Naive thymus-derived CD8-positive, alpha-beta T cell (primary cell): ENCODE measurements at places on chromosomes 6 and 20. TPM values are rescaled to one million over a fixed set of nuclear protein-coding genes. Genes with fewer than 3 reads are reported as not detected.

DNA sequence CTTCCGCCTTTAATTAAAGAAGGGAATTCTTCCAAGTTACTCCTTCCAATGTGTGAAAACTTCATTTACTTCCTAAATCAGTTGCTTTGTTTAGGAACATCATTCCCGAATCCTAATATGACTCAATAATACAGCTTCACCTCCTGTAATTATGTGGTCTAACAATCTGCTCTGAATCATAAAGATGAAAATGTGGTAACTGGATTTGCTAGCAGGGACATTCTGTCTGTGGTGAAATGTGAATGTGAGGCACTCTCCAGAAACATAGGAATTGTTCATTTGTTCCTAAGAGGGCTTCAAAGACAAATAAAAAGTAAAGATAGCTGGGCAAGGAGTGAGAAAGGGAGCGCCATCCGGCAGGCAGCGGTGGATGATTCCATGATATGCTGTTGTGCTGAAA lies 678.1 kb downstream of the KIF16B start:
- DNase-seq: no peak

The AIF1 gene
- 145 TPM for polyA plus RNA-seq

DNA sequence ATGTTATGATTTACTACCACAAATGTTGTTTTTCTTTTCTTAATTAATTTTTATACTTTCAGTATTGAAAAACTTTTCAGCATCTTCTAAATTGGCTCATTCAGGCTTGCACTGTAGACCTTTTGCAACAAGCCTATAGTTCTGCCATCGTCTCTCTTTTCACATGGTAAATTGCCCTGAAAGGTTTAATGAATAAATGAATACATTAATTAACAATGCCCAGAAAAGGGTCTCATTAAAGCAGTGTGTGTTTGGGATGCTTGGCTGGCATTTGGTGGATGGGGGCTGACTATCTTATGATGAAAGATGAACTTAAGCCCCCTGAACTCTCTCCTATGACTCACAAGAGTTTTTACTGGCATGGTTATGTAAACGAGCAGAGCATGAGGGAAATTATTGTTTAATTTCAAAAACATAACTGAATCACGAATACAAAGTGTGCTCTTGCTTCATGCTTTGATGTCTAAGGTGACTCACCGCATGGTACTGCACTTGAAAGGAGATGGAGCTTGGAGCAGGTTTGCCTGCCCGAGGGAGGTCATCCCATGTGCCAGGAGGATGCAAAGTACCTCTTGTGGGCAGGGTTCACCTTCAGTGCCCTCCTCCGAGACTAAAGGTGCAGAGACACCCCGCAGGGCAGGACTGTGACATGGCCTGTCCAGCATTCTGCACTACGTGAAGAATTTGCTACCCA lies 13.8 kb upstream of the PCK1 start:
- no peak for DNase-seq

The AKAP12 gene
- polyA plus RNA-seq: not detected

The SLC17A9 gene
- 2.0 TPM for polyA plus RNA-seq

DNA sequence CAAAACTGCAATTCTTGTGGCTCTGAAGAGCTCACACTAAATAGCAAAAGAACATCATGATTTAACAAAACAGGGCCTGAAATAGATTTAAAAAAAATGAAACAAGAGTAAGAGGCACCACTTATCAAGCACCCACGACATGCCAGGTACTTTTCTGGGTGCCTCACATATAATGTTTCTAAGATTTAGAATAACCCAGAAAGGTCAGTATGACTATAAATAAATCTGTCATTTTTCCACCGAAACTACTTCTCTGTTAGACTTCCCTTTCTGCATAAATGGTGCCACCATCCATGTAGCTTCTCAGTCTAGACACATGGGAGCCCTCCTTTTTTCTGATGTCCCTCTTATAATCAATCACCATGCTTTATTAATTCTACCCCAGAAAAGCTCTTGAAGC lies 652.4 kb upstream of the CHD6 start:
- DNase-seq: no peak

DNA sequence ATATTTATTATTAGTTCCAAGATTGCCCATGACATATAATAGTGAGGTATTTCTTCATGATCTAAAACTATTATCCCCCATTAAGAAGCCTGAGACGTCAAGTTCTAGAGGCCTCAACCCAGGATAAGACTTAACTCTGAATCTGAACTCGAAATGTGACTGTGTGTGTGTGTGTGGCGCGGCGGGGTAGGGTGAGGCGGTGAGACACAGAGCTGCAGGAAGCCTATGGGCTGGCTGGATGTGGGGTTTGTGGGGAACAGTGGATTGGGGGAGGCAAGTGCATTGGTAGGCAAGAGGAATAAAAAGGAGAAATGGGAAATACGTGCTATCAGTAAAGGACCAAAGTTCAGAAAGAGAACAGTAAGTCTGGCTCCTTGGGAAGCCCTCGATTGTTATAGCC lies 66.5 kb upstream of the RNF146 start:
- no peak for DNase-seq

DNA sequence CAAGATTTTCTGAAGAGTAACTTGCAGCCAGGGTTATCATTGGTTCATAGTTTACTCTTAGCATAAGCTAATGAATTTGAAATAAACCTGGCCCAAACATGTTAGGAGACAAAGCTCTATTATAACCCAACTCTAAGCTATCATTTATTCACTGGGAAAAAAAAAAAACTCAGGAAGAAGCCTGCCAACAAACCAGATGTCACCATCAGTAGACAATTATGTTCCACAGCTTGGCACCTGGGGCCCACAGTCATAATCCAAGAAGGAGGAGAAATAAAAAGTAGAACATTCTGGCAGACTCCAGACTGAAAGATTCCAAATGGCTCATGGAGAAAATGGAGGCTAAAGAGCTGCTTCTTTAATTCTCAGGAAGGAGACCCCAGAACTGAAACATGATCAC lies 100.0 kb upstream of the CNR1 start:
- no peak for DNase-seq

DNA sequence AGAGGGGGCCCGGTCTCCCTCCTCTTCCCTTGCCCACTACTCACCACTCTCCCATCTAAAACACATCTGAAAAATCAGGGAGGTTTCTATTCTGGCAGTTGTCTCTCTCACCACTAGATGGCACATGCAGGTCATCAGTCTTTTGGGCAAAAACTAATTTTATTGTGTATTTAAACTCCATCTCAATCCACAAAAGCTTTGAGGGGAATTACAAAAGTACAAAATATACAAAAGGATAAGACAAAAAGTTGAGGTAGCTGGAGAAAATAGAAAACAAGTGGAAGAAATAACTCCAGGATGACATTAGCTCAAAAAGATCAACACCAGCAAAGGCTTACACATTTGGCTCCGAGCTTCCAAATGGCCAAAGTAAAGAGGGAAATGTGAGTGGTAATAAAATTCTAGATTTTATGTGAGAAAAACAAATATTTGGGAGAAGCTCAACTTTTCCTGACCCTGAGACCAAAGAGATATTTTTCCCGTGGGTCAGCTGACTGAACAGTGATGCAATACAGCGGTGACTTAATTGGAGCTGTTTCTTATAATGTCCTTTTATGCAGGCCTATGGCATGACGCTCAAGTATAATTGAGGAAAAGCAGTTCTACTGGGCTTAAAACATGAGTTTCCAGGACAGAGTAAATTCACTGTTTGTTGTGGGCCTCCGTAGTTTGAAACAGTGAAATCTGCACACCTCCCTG lies 79.8 kb upstream of the CHD6 start:
- peak; percentile 14 for DNase-seq

GRCh38 chr20:13458860-13459451 lies 179.8 kb downstream of the TASP1 start:
- DNase-seq: no peak

DNA sequence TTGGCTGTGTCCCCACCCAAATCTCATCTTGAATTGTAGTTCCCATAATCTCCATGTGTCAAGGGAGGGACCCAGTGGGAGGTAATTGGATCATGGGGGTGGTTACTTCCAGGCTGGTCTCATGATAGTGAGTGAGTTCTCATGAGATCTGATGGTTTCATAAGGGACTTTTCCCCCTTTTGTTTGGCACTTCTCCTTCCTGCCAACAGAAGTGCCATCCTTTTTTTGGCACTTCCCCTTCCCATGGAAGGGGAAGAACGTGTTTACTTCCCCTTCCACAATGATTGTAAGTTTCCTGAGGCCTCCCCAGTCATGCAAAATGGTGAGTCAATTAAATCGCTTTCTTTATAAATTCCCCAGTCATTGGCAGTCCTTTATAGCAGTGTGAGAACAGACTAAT lies 18.0 kb upstream of the PI3 start:
- no peak for DNase-seq

DNA sequence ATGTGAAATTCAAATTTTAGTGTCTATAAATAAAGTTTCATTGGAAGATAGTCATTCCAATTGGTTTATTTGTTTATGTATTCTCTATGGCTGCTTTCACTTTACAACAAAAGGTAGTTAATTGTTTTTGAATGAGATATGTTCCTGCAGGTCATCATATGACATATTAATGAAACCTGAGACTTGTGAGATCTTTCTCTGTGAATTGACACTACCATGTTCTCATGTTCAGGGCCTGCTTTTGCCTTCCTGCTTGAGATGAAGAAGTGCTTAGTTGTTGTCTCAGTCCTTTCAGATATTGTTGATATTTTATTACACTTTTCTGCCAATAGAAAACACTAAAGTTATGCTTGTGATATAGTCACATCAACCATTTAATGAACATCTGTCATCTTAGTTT lies 132.5 kb downstream of the UTRN start:
- no peak for DNase-seq

DNA sequence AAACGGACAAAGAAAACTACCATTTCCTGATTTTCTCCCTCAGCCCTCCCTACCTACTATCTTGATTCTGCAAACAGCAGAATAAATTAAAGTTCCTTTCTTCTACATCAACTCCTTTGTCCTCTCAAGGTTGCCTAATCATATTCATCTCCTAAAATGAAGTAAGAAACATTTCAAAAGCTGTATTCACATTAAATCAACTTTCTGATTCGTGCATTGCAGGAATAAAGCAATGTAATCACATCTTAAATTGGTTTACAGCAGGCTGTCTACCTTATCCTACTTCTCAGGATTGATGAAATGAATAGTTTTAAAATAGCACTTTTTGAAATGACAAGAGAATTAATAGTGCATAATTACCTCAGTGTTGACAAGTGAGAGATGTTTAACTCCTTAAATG lies 25.1 kb downstream of the PRKN start:
- no peak for DNase-seq

DNA sequence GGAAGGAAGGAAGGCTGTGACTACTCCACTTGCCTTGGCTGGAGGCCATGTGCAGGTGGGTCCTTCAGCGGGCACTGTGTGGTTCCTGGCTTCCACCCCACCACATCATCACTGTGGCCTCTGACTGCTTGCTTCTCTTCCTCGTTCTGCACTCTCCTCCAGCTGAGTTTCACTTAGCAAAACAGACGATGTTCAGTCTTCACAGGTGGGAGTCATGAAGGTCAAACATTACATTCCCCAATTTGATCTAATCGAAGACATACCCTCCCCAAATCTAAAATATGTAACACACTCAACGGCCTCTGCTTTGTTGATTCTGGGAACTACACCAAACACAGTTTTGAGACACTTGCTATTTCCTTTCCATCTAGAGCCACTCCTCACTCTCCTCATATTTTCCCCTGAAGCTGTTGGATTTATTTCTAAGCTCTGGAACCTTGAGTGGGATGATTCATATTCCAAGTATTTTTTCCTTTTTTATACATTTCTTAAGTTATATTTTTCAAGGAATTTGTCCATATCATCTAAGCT lies 132.5 kb upstream of the FOXA2 start:
- DNase-seq: no peak

GRCh38 chr6:63945987-63946386 lies 310.4 kb downstream of the PHF3 start:
- DNase-seq: no peak

DNA sequence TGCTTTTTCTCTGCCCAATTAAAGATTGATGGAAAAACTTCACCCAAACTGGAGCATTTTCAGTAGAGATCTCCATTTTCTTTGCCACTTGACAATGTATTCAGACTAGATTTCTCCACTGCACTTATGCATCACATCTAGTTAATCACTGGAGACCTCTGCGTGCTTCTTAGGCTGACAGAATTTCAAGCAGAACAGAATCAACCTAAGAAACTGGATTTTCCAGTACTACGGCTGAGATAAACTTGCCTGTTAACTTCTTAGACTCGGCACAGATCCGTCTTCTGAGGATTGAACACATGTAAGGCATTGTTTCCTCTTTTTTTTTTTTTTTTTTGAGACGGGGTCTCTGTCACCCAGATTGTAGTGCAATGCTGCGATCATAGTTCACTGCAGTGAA lies 139.2 kb downstream of the LRRC1 start:
- no peak for DNase-seq

The MDN1 gene
- 5.0 TPM for polyA plus RNA-seq

DNA sequence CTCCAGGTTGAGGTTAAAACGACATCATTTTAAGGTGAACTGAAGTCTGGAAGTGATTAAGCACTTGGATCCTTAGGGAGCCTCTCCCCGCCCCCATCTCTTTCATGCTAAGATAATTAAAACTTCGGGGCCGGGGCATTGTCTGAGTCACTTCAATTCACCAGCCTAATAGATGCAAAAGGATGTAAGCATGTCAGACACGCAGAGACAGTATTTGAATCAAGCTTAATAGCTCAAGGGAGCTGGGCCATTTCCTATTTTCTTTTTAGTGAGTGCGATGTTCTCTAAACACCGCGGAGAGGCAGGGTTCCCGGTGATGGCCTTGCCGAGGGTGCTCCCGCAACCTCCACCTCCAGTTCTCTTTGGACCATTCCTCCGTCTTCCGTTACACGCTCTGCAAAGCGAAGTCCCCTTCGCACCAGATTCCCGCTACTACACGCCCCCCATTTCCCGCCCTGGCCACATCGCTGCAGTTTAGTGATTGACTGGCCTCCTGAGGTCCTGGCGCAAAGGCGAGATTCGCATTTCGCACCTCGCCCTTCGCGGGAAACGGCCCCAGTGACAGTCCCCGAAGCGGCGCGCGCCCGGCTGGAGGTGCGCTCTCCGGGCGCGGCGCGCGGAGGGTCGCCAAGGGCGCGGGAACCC lies 516 bp upstream of the IRF4 start:
- no peak for DNase-seq

DNA sequence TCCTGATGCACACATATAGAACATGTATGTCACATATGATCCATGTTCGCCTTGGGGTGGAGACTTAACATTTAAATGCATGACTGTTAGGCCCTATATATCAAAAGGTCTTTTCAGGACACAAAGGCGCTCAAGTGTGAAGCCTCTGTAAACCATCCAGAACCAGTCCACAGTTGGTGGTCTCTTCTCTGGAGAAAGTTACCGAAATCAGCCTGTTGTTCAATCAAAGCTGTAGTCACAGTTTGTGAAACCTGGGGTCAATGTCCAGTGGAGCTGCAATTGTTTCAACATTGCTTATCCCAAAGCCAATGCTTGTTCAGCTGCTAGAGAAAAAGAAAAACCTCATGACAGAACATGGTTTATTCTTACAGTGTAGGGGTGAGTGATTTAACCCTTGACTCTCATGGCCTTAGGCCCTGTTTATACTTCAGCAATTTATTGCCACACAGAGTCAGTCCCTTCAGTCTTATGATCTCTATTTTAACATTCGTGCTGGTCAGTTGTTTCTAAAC lies 193.6 kb upstream of the CST7 start:
- no peak for DNase-seq

GRCh38 chr6:166618866-166619761 lies 7.9 kb downstream of the RPS6KA2 start:
- no peak for DNase-seq

The TAAR8 gene
- polyA plus RNA-seq: not detected

GRCh38 chr6:37115236-37115895 lies 54.6 kb upstream of the PIM1 start:
- DNase-seq: no peak

The XKR7 gene
- polyA plus RNA-seq: not detected
